ENCODE measurements at places on chromosomes 13 and 19.

GRCh38 chr19:17058236-17058635 is 17.0 kb downstream of the HAUS8 start:
- no peak for DNase-seq

- no peak for DNase-seq
Measured at GRCh38 chr13:66559093-66559492, 671.0 kb downstream of the PCDH9 start.

GRCh38 chr13:29369060-29369743 is 226.3 kb downstream of the SLC7A1 start:
- DNase-seq, result peak; percentile 51

DNA sequence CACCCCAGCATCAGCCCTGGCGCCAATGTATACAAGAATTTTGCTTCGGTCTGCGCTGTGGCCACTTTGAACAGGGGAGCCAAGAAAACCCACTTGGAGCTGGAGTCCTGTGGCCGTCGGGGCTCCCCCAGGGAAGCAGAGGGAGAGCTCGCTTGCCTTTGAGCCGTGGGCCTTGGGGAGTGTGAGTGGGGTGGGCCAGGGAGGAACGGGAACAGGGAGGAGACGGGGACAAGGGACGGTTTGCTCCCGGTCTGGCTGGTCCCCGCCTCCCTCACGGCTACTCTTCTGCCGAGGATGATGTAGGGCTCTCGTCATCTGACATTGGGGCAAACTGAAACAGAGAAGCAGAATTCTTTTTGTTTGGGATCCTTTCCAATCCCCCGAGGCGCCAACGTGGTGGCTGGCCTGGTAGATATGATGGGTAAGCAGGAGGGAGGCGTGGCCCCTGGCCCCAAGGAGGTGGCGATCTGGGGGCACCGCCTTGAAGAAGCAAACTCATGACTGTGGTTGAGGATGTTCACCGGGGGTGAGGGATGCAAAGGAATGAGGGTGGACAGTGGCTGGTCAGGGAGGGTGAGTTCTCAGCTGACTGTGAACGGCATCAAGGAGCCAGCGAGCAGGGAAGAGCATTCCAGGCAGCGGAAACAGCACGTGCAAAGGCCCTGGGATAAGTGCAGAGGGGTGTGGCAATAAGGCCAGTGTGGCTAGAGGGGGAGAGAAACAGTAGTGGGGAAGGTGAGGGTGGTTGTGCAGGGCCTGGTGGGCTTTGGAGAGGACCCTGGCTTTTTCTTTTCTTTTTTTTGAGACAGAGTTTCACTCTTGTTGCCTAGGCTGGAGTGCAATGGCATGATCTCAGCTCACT is 10.9 kb upstream of the SPC24 start:
- DNase-seq, result no peak

GRCh38 chr19:36090910-36091695 is 19.8 kb upstream of the OVOL3 start:
- DNase-seq, result no peak

DNA sequence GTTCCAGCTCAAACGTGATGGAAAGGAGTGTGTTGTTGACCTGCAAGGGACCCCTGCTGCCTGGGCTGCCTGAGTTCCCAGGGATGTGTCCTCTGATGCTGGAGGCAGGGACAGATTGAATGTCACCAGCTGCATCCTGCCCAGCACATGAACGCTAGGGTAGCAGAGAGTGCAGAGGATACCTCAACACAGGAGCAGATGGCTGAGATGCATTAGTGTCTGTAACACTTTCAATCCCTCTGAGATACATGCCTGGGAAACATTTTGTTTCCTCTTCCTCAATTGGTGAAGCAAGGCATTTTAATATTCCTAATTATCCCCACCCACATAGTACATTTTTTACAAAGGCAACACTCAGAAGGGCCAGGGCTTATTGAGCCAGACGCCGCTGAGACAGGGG is 106.4 kb upstream of the UBL3 start:
- DNase-seq, result peak; percentile 70

GRCh38 chr19:36417752-36418286 is 625 bp downstream of the ZFP82 start:
- no peak for DNase-seq

DNA sequence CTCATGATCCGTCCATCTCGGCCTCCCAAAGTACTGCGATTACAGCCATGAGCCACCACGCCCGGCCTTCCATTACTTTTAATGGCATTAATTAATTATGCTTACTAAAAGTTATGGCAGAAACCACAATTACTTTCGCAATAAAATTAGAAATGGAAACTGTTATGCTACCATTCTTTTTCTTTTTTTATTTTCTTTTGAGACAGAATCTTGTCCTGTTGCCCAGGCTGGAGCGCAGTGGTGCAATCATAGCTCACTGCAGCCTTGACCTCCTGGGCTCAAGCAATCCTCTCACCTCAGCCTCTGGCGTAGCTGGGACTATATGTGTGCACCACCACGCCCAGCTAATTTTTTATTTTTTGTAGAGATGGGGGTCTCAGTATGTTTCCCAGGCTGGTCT is 4.6 kb upstream of the BST2 start:
- no peak for DNase-seq

DNA sequence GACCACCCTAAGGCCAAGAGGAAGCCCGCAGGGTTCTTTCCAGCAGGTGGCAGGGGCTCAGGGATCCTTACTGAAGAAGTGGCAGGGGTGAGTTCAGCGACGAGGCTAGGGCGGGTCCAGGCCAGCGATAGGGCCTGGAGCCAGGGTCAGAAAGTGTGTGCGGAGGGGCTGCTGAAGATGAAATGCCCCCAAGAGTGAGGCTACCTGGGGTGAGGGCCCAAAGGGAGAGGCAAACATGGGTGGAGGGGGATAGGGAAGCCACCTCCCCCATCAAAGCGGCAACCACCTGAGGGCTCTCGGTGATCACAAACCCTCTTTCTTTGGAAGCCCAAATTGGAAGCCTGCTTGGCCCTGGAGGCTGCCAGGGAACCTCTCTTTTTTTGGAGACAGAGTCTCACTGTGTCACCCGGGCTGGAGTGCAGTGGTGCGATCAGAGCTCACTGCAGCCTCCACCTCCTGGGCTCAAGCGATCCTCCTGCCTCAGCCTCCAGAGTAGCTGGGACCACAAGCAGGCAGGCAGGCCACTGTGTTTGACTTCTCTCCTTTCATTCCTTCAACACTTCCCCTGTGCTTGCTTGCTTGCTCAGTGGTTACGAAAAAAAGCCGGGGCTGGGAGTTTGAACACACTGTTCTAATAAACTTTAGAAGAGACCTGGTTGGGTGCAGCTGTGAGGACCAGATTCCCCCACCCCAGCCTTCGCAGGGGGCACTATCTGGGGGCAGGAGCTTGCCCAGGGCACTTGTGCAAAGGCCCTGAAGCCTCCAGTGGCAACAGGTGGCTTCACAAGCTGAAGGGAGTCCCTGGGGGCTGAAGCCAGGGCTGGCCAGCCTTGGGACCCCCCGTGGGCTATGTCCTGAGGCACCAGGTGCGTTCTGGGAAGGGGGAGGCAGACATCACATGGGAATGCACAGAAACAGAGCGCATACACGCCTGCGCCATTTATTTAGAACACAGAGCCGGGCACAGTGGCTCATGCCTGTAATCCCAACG is 1.4 kb upstream of the ATP8B3 start:
- no peak for DNase-seq

DNA sequence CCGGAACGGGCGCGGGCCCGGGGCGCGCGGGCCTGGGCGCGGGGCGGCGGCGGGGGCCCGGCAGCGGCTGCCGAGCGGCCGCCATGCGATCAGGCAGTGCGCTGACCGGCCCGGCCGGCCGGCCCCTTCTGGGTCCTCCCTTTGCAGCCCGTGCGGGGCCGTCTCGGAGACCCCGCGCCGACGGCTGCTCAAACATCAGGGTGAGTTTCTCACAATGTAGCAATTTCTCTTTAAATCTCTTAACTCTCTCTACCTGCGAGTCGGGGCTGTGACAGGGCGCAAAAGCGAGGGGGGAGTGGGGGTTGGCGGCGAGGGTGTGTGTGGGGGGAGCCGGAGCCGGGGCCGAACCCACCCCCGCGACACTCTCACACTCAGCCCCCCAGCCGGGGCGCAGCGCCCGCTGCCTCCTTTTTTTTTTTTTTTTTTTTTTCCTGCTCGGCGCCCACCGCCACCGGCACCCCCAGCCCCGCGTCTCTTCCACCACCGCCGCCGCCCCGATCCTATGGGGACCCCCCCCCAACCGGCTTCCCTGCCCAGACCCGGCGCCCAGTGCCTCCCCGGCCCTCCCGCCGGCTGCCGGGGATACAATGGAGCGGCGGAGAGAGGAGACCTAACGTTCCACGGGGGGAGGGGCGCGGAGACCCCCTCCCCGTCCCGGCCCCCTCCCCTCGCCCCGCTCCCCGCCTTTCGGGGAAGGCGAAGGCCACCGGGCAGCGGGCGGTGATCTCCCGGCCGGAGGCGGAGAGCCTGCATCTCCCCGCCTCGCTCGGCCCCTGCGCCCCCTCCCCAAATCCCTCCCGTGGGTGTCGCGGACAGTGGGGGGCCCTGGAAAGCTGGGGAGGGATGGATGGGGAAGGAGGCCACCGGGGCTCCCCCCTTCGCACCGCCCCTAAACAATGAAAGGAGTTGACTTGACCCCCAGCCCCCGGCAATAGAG is at the start of gene BICRA:
BICRA (plus strand) TSS at position 166 of the 937 bp plus-strand sequence. CDS start 64,441 bp downstream, outside the sequence.
- DNase-seq, result peak; percentile 2

GRCh38 chr13:23670793-23671192 is 100.6 kb downstream of the TNFRSF19 start:
- no peak for DNase-seq

GRCh38 chr19:48656840-48657474 is 11.0 kb upstream of the CA11 start:
- DNase-seq, result no peak

DNA sequence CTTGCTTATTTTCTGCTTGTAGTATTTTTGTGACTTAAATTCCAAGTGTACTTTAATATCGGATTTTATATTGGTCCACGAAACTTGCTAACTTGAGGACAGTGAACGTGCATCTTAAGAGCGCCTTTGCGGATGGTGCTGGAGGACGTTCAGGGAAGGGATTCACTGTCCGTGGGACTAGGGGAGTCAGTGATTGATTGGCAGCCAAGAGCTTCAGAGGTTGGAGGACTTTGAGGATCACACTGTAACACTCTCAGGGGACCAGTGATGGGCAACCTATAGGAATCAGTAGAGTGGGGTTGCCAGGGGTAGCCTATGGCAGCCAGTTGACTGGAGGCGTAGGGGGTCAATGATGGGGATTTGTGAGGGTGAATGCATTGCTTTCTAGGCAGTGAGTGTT is 516 bp downstream of the ZNF175 start:
- DNase-seq, result no peak

DNA sequence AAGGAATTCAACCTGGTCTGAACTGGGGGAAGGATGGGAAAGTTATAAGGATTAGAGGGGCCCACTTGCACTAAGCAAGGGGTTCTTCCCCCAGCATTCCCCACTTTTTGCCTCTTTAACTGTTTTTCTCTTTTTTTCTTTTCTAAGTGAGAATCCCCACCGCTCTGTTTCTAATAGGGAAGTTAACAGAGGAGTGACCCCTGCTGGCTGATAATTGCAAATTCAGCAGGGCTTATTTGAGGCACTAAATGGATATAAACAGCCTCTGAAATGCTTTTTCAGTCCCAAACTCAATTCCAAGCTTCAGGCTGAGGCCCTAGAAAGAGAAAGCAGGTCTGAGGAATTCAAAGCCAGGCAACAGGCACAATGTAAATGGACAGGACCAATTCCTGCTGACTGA is 38.2 kb upstream of the CEACAM21 start:
- no peak for DNase-seq

DNA sequence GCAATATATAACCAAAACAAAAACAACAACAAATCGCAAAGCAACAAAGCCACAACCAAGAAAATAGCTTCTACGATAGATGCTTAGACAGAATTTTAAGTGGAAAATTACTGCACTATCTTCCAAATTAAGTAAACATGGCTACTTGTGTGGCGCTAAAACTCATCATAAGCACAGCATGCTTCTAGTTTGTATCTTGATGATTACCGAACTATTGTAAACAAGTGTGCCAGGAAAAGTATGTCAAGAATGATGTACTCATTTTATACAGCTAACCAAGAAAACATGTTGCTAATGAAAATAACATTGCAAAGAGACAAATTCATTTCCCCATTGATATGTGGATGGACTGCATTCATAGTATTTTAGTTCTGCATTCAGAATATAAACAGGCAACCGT is 271.9 kb upstream of the GPC6 start:
- no peak for DNase-seq

DNA sequence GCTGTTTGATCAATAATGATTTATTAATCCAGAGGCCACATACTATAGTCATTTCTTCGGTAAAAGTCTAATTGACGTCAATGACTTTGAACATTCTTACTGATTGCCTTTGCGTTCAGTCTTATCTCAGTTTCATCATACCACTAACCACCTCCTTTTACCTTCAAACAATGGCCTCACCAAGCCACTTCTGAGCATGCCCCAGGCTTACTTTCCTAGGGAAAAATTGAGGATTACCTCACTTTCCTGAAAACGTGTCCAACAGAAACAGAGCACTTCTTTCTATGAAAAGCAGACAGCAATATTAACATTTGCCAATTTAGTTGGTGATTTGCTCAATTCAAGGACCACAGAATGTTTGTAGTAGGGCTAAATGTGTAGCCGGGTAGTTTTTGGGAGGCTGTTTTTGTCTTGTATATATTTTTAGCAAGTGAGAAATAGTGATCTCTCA is 157.6 kb downstream of the KLF5 start:
- no peak for DNase-seq

DNA sequence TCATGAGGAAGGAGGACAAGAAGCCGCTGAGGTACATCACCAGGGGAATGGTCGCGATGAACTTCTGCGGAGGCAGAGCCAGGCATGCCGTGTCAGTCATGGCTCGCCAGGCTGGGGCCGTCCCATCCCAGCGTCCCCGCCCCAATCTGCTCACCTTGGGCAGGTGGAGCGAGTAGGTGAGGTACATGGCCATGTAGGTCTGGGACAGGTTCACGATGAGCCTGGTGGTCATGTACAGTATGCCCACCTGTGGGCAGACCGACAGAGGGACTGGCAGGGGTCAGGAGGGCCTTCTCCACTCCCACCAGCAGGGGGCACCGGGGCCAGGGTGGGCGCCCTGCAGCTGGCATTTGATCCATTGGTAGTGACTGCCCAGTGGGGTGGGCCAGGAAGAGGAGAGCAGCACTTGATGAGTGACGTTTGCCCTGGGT is 8.3 kb downstream of the TEKTIP1 start:
- no peak for DNase-seq

GRCh38 chr13:99862244-99862643 is 109.3 kb downstream of the ZIC5 start:
- no peak for DNase-seq
